SK-N-SH (cell line): ENCODE measurements at places on chromosomes 12 and 14.

- H3K27ac ChIP-seq = no peak overlapping the region
- H3K27me3 ChIP-seq = no peaks in the 10 kb centered on the region
- no peaks in the 10 kb centered on the region; the same call in 1 of the 2 replicates for H3K4me1 ChIP-seq
Observed at GRCh38 chr12:58532855-58533608, 387.3 kb downstream of the LRIG3 start.

- H3K4me3 ChIP-seq = no peak overlapping the region
- H3K4me1 ChIP-seq = no peaks in the 10 kb centered on the region
- H3K27ac ChIP-seq = no peak overlapping the region
- no peaks in the 10 kb centered on the region for H3K27me3 ChIP-seq
- DNase-seq = no peak
Observed at GRCh38 chr14:104544362-104544961, 35.1 kb upstream of the C14orf180 start.

DNA sequence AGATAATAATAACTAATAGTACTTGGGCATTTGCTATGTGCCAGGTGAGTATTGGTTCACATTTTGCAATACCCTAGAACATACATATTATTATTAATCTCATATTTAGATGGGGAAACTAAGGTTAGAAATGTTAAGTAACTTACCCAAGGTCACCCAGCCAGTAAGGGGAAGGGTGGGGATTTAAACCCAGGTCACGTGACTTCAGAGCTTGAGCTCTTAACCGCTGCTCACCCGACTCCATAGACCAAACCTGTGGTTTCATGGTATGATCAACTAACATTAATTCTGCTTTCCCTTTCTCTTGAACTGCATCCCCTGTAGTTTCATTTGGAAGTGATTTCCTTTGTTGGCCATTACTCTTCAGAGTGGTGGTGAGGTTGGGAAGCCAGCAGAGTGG is 242.3 kb downstream of the NRXN3 start:
- H3K4me3 ChIP-seq = no peak overlapping the region
- no peaks in the 10 kb centered on the region for H3K27me3 ChIP-seq
- no peak for DNase-seq

DNA sequence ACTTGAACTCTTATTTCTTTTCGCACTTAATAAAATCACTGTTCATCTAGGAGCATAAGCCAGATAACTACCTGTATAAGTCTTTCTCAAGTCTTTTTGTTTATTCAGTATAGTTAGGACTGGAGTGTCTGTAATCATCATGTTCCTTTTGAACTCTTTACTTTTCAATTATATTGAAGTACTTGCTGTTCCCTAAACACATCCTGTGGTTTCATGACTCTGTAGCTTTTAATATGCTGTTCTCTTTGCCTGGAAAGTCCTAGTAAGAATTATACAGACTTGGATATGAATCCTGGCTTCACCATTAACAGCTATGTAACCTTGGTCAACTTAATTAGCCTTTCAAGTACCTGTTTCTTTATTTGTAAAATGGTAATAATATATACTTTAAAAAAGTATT is 88.2 kb downstream of the CCDC91 start:
- no peak for DNase-seq
- H3K27me3 ChIP-seq = no peaks in the 10 kb centered on the region
- H3K4me3 ChIP-seq = no peak overlapping the region
- H3K36me3 ChIP-seq = no peaks in the 10 kb centered on the region
- no peak overlapping the region for H3K27ac ChIP-seq

DNA sequence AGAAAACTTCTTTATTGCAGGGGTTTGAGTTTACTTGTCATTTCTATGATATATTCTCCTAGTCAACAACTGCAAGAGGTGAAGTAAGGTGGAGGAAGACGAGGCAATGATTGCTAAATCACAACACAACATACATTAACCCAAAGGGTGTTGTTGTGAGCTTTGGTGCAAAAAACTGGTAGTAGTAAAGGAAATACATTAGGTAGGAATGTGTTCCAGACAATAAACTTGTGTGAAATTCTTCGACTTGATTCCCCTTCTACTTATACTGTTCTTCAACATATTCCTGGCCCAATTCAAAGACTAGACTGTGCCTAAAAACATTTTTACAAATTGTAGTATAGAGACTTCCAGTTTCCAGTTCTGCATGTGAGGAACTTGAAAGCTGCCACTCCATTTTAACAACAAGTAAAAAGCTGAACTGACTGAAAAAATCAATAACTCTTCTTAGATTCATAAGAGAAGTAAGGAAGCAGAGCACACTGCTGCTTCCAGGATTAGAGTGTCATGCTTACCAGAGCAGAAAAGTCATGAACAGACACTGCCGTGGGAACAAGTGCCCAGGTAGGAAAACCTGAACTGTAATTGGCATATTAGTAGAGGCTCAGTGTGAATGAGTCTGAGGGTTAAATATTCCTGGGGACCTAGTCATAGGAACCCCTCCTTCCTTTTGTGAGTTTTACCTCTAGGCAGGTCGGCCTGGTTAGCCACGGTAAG is 22.2 kb downstream of the COX8C start:
- H3K36me3 ChIP-seq = no peaks in the 10 kb centered on the region
- DNase-seq = no peak
- no peak overlapping the region for H3K4me3 ChIP-seq
- no peak overlapping the region for H3K27ac ChIP-seq
- no peaks in the 10 kb centered on the region for H3K4me1 ChIP-seq
- H3K27me3 ChIP-seq = no peaks in the 10 kb centered on the region

GRCh38 chr12:123877968-123878367 is 94.7 kb downstream of the CCDC92 start:
- H3K36me3 ChIP-seq = no peaks in the 10 kb centered on the region
- DNase-seq = no peak
- H3K27me3 ChIP-seq = peaks cover 16% of the 10 kb centered on the region; the same call in 1 of the 2 replicates
- no peak overlapping the region for H3K4me3 ChIP-seq

DNA sequence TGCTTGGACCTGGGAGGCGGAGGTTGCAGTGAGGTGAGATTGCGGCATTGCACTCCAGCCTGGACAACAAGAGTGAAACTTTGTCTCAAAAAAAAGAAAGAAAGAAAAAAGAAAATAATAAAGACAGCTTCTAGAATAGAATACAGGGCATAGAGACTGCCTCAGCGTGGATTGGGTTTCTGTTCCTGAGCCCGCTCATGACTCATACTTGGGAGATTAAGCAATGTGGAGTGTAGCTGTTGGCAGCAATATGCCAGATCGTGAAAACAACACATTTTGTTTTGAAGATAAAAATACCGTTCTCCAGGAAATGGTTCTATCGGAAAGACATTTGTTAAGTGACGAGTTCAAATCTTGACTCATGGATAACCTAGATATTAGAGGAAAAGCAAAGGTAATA is 67.2 kb downstream of the GLT1D1 start:
- H3K4me3 ChIP-seq = no peak overlapping the region
- no peaks in the 10 kb centered on the region for H3K4me1 ChIP-seq
- no peaks in the 10 kb centered on the region for H3K27me3 ChIP-seq
- DNase-seq = no peak

- H3K4me3 ChIP-seq = no peak overlapping the region
- no peaks in the 10 kb centered on the region for H3K4me1 ChIP-seq
- no peak overlapping the region for H3K27ac ChIP-seq
- no peak for DNase-seq
- no peaks in the 10 kb centered on the region for H3K27me3 ChIP-seq
- no peaks in the 10 kb centered on the region for H3K36me3 ChIP-seq
Observed at GRCh38 chr12:108459149-108459548, 55.9 kb upstream of the FICD start.

- H3K27ac ChIP-seq = no peak overlapping the region
- H3K4me1 ChIP-seq = no peaks in the 10 kb centered on the region
- H3K27me3 ChIP-seq = peaks cover 9% of the 10 kb centered on the region; the same call in 1 of the 2 replicates
- no peaks in the 10 kb centered on the region for H3K36me3 ChIP-seq
- H3K4me3 ChIP-seq = no peak overlapping the region
Observed at GRCh38 chr12:54975875-54976274, 8.7 kb downstream of the TESPA1 start.
